ENCODE measurements at places on chromosomes 16 and 17.

GRCh38 chr17:28412099-28412498, 6.1 kb upstream of the SLC46A1 start:
- DNase-seq, result peak; percentile 29

GRCh38 chr17:1298606-1299005, 19.1 kb downstream of the TRARG1 start:
- DNase-seq, result no peak

DNA sequence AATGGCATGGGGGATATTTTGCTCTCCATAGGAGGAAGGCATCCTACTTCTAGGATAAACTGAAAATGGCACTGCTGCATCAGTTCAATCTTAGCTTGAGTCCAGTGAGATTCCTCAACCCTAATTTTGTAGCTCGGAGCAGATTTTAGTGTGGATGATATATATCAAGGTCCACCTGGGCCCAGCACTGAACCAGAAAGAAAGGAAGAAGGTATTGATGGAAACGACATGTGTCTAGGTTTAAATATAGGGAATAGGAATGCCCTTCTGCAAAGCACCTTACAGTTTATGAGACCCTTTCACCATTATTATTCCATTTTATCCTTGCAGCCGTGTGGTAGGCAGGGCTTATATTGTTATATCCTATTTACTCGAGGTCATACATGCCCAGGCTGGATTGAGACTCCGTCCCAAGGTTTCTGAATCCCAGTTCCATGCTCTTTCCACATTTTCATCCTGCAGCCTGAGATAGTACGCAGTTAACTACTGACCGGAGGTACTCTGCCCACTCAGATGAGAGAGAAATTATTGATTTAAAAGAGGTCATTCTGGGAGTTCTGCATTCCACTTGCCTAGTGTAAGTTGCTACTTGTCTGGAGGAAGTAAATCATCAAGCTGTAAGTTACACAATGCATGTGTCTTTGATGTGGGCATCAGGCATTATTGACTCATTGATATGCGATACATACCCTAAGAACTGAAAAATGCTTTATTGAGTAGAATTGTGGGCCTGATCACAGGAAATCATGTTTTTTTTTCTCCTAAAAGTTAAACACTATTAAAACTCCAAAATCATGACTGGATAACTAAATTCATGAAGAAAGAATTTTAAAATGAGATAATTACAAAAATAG, 10.1 kb downstream of the KRT39 start:
- peak; percentile 98 for DNase-seq

GRCh38 chr16:52634104-52634503, 87.2 kb upstream of the TOX3 start:
- DNase-seq, result no peak

- no peak for DNase-seq
Observed at GRCh38 chr17:74839990-74840852, 19.5 kb downstream of the GRIN2C start.
